Stimulated activated CD8-positive, alpha-beta memory T cell treated with anti-CD3 and anti-CD28 coated beads, Interleukin-15, amount 100 ng/mL, for 48 hours (primary cell): ENCODE measurements at places on chromosomes 3 and 15.

GRCh38 chr15:96261575-96262034 lies 68.9 kb upstream of the NR2F2 start:
- DNase-seq = no peak

- no peak for DNase-seq
Observed at GRCh38 chr3:49422379-49423248, at the start of gene AMT. TSS of gene AMT (minus strand) at chr3:49422473. CDS start at chr3:49422450, 23 bp downstream.

DNA sequence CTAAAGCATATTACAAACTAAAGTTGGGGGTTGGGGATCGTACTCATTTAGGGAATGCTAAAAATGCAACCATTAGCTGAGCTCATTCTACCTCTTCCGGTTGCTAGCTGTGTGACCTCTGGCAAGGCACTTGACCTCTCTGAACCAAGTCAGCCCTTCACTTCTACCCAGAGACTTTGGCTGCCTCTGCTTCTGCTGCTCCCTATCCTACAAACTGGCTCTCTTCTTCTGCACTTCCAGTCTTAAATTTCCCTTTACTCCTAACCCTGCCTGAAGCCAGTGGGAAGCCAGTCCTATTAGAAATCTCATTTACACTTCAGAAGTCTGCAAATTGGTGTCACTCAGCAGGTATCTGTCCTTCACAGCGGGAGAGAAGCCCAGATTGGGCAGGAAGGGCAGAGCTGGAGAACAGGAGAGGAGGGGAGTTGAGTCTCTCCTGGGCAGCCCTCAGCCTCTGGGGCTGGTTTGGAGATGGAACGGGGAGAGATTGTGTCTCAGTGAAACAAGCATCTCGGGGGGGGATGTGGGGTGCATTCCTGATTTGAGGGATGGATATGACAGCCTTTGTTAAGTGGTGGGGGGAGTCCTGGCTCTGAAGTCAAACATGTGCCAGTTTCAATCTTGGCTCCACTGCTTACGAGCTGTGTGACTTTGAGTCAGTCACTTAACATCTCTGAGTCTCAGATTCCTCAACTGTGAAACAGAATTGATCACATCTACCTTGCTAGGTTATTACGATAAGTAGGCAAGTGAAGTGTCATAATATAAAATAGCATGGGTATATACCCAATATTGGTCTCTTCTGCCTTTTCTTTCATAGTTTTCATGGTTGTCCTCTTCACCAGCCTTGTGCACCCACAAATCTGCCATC lies 7.8 kb upstream of the AEN start:
- DNase-seq = no peak

DNA sequence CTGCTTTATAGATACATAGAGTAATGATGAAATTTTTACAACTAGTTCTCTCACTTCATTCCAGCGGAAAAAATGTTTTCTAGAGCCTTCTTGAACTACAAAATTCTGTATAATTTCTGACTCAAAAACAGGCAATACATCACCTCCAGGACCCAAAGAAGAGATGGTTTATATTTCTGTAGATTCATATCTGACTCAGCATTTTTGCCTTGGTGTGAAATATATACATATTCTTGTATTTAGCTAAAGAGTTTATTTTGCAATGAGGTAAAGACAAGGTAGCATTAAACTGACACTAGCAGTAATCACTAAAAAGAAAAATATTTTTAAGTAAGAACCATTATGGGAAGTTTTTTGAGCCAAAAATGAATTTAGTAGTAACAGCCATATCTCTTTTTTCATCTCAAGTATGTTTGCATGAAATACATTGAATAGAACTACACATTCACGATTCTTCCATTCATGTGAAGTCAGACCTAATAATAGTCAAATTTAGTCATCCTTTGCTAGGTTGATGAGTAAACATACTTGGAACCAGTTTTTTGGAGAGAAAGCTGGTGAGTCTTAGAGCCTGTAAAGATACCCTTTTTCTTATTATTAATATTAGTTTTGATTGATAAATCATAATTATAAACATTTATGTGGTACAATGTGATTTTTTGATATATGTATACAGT lies 31.6 kb downstream of the COL8A1 start:
- no peak for DNase-seq

DNA sequence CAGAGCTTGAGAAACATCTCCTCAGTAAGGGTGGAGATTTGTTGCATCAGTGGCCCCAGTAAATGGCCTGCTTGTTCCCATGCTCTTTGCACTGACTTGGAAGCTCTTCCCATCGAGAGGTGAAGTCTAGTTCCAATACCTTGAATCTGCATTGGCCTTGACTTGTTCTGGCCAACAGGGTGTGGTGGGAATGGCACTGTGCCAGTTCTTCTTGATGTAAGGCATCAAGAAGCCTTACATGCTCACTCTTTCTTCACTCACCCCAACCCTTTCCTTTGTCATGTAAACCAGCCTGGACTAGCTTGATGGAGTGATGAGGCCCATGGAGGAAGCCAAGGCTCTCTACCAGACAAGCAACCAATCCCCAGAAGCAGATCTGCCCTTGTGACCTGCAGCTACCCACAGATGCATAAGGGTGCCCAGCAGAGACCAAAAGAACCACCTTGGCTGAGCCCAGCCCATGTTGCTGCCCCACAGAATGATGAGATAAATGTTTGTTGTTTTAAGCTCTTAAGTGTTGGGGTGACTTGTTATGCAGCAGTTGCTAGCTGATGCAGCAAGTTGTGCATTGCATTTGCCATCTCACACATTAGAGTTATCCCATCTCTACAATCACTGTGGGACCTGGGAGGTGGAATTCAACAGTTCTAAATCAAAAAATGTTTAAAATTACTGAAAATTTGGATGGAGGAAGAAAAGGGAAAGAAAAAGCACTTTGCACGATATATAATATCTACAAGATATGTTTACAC lies 11.1 kb upstream of the MGLL start:
- DNase-seq = no peak

DNA sequence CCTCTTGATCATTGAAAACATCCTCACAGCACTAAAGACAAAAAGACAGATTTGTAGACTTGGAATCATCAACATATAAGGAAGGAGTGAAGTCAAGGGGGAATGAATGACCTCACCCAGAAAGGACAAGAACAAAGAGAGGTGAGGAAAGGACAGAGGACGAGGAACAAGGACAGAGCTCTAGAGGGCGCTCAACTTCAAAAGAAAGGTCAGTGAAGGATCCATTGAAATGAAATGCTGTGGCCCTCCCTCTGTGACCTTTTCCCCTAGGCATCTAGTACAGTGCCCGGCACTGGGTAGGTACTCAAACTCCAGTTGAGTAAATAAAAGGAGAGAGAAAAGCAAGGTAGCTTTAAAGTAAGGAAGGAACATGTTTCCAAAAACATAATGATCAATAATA lies 2.6 kb downstream of the ATP8B4 start:
- DNase-seq = no peak

DNA sequence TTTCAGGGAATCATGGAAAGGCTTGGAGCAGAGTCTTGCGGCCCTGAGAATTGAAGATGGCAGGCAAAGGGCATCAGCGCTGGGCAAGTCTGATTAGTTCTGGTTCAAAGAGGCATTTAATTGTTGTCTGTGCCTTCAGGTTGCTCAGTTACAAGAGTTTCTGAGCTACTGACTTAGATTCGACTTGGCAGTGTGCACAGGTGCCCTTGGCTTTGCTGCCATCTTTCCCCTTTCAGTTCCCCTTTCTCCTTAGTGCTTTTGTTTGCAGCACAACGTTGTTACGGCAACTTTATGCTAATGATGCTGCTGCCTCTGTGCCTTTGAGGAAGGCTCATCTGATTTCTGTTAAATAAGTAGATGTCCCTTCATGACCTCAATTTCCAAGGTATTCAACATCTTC lies 12.5 kb downstream of the P2RY14 start:
- no peak for DNase-seq

GRCh38 chr3:74119221-74119620 lies 494.5 kb upstream of the PDZRN3 start:
- DNase-seq = no peak

DNA sequence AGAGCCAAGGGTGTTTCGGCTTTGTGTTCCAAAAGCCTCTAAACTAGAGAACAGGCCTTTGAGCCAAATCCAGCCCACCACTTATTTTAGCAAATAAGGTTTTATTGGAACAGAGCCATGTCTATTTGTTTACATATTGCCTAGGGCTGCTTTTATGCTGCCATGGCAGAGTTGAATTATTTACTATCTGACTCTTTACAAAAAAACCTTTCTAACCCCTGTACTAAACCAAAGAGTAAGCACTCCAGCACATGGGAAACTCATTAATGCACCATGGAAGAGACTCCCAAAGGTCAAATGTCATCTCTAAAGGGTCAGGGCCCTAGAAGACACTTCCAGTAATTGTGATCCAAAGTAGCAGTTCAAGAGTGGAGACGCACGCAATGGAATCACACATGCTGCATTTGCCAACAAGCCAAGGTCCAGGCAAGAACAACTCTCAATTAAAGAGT lies 22.3 kb downstream of the OSBPL10 start:
- no peak for DNase-seq

DNA sequence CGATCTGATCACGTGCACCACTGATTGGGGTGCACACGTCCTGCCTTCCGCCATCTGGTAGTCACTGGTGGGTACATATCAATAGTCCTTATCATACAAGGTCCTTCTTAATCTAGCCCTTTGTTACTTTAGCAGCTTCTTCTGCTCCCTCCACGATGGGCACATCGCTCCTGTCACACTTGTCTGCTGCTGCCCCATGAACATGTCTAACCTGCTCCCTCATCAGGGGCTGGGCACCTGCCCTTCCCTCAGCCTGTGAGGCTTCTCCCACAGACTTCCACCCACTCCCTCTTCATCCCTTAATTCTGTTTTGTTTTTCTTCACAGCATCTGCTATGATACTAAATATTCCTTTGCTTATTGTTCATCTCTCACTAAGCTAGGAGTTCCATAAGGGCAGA lies 82.5 kb downstream of the UACA start:
- no peak for DNase-seq

DNA sequence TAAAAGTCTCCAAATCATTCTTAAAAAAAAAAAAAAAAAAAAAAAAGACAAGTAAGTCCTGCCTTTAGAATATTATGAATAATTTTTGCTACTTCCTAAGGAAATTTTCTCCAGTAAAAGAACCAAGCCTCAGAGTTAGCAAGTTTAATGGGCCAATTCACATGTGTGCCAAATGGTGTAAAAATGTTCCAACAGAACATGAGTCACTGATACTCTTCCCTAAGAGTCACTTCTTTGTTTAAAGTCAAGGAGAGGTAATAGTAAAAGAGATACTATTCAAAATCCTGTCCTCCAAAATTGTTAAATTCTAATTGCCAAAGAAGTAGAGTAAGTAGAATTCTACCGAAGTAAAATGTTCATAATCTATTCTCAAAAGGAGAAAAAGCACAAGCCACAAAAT lies 17.7 kb upstream of the CPA3 start:
- no peak for DNase-seq

DNA sequence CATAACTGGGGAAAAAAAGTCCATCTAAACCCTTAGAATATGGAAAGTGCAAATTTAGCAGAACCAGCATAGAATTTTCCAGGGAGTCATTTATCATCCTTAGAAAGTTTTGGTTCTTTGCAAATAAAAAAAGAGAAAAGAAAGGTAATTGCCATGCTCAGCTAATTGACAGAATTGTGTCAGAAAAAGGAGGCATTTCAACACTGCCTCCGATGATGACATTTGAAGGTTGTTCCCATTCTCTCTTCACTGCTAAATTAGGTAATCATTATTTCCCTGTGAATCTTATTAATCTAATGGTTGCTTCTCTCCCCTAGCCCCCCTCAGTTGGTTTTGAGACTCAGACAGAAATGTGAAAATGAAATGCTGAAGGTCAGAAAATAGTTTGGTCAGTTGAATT lies 139.2 kb downstream of the PDCD6IP start:
- no peak for DNase-seq

DNA sequence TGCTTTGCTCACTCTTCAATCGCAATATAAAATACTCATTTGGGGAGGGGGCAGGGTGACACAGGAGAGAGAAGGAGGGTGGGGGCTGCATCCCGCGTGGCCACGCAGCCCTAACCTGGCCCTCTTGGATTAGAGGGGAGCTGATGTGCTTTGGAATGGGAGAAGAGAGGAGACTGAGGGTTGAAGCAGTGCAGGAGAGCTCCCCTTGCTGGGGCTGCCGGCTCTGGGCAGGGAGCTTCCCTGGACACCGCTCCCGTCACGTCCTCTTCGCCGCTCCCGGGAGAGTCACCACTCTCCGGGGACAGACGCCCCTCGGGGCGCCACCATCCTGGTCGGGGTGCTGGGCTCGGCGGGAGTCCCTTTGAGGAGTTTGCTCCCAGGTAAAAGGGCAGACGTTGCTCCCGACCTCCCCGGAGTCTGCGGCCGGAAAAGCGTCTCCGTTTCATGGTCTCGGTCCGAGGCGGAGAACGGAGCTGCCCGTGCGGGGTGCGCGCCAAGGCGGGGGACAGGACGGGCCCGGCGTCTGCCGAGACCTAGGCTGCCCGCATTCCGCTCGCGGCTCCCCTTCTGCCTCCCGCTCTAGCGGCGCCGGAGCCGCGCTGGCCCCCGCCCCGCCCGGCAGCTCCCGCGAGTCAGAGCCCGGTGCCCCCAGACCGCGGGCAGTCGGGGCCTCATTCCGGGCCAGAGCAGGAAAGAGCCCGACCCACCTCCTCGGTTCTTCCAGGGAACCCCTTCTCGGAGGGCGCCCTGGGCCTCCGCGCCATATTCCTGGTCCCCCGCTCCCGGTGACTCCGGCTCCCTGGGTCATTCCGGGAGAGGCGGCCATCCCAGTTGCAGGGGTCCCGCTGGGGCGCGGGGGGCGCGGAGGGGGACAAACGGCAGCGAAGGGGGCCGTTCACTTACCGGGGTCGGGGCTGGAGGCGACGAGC lies 603 bp downstream of the SLC7A14 start:
- no peak for DNase-seq

- no peak for DNase-seq
Observed at GRCh38 chr3:58642846-58643245, 23.7 kb downstream of the FAM3D start.

DNA sequence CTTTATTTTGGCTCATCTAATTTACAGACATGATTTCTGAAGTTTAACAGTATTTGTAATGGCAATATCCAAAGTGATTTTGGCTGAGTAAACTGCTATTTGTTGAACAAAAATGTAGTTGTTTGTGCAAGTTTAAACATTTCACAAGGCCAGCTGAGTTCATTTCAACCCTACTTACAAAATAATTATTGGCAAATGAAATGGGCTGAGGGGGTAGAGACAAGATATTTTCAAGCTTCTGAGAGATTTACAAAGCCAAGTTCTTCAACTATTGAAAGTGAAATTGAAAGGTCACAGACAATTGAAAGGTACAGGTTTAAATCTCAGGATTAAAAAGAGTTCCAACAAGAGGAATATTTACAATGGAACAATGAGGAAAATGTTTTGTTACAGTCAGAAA lies 77.1 kb downstream of the DUT start:
- no peak for DNase-seq

- no peak for DNase-seq
Observed at GRCh38 chr15:34620142-34620541, 36.7 kb upstream of the GOLGA8B start.

- DNase-seq = no peak
Observed at GRCh38 chr15:48418343-48418742, 87.1 kb downstream of the DUT start.

- DNase-seq = no peak
Observed at GRCh38 chr3:58746758-58747157, 80.2 kb upstream of the FAM3D start.
